ENCODE measurements at places on chromosomes 1 and 21. TPM values are rescaled to one million over a fixed set of nuclear protein-coding genes. Genes with fewer than 3 reads are reported as not detected.
A peak's percentile ranks its signal among the peaks of the same experiment; 100 is the strongest.

DNA sequence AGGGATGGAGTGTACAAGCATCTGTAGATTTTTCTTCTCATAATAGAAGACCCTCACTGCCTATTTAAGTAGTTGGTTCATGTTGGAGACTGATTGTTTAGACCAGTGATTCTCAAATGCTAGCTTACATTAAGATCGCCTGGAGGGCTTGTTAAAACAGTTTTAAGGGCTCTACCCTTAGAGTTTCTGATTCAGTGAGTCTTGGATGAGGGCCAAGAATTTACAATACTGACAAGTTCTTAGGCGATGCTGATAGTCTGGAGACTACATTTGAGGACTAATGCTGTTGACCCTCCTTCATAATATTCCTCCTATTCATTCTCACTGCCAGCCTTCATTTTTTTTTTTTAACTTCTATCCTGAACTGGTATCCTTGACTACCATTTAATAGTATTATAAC, 15.2 kb upstream of the AGO3 start:
- DNase-seq: no peak

DNA sequence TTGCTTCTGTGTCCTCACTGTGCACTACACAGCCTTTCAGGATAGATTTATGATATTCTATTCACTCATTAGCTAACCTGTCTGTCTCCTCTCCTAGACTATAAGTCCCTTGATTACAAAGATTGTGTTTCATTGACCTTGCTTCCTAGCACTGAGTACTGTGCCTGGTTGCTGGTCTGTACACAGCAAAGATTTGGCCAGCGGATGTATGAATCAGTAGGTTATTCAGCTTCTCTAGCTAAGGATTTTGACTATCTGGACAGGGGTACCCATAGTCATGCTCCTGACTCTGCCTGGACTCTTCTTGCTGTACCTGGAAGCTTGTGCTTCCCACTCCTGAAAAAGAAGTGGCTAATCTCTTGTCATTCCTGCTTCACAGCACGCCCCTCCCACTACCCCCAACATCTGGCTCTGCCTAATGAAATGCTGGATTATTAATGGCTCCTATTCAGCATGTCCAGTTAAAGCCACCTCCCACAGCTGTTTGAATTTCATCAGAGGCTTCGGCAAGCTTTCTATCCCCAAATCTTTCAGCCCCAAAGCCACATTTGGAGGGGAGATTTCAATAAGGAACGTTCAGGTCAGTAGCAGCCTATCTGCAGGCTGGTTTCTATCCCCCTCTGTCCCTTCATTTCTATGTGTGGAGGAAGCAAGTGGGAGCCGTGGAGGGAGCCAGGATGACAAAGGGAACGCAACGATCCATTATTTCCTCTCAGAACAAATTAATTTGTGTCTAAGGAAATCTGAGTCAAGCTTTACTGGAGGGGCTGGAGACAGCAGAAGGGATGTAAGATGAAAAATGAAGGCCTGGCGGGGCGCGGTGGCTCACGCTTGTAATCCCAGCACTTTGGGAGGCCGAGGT, 64.8 kb upstream of the PPM1J start:
- no peak for DNase-seq

GRCh38 chr1:207828485-207829158, 76.8 kb downstream of the CD46 start:
- peak; percentile 58 for DNase-seq

Gene OXCT2
- total RNA-seq: not detected

DNA sequence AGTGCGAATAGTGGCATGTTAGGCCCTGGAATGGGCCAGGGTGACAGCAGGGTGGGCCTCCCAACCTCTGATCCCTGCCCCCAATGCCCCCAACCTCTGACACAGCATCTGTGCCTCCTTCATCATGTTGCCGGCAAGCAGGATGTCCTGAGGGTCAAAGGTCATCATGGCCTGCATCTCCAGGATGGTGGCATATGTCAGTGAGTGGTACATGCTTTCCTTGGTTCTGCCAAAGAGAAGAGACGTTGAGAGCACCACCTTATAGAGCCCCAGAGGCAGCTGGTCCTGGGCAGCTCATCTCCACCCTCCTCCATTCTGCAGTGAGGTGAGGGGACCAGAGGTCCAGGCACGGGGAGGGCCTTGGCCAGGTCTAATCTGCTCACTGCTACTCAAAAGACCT, 17.6 kb downstream of the TTC39A start:
- no peak for DNase-seq

- DNase-seq: no peak
Measured at GRCh38 chr1:160363951-160364735, 2.7 kb upstream of the NHLH1 start.

GRCh38 chr1:203361945-203362719, 11.2 kb upstream of the FMOD start:
- DNase-seq: no peak

Gene PLEKHA6
- total RNA-seq: 34.0 TPM

Gene YOD1
- total RNA-seq: 6.9 TPM

Gene CD1C
- total RNA-seq: 2.1 TPM

DNA sequence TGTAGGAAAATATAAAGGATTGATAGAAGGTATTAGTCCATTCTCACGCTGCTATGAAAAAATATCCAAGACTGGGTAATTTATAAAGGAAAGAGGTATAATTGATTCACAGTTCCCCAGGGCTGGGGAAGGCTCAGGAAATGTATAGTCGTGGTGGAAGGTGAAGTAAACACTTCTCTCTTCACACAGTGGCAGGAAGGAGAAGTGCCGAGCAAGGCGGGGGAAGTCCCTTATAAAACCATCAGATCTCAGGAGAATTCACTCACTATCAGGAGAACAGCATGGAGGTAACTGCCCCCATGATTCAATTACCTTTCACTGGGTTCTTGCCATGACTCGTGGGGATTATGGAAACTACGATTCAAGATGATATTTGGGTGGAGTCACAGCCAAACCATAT, 1806.0 kb downstream of the MRPL39 start:
- DNase-seq: no peak

Gene SPATC1L
- total RNA-seq: 7.0 TPM

- DNase-seq: no peak
Measured at GRCh38 chr1:152313319-152313801, 11.7 kb downstream of the FLG start.

GRCh38 chr1:48495166-48495565, 23.2 kb upstream of the SPATA6 start:
- no peak for DNase-seq

GRCh38 chr1:246184503-246184902, 322.6 kb downstream of the SMYD3 start:
- DNase-seq: no peak
